ENCODE measurements at places on chromosomes 2 and 18.

GRCh38 chr2:38462121-38462661, 85.1 kb upstream of the ATL2 start:
- DNase-seq: no peak

DNA sequence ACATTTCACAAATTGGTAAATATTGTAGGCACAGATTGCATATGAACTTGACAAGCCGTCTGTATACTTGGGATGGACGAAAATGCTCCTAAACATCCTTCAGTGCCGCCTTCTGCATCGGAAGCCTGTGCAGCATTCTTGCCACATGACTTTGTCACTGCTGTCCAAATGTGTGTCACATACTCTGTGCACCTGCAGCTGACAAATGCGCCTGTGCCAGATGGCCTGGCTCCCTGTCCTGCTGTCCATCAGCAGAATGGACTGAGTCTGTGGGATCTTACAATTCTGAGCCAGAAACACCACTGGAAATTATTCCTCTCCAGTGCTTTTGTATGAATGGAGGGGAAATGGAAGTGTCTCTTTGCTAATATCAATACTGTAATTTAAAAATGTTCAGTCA, 89.9 kb downstream of the DCDC2C start:
- no peak for DNase-seq

GRCh38 chr2:15981646-15982045, 41.3 kb downstream of the MYCN start:
- no peak for DNase-seq

DNA sequence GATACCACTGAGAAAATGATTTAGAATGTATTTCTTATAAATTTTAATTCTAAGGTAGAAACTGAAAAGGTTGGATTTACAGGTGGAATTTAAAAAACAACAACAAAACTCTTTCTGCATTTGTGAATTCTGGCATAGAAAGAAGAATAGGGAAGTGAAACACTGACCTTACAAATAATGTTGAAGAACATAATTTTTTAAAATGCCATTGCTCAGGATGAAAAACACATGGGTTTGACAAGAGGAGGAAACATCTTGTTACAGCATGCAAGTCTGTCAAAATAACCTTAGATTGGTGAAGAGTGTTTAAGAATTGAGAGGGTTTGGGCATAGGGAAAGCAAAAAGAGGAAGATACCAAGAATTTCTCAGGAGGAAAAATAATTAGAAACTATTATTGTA, 184.3 kb downstream of the UBE2E3 start:
- DNase-seq: no peak

All from stimulated activated CD8-positive, alpha-beta memory T cell treated with anti-CD3 and anti-CD28 coated beads, Interleukin-4, amount 100 ng/mL, for 1 hour (primary cell).